ENCODE measurements at places on chromosomes 4 and X.

DNA sequence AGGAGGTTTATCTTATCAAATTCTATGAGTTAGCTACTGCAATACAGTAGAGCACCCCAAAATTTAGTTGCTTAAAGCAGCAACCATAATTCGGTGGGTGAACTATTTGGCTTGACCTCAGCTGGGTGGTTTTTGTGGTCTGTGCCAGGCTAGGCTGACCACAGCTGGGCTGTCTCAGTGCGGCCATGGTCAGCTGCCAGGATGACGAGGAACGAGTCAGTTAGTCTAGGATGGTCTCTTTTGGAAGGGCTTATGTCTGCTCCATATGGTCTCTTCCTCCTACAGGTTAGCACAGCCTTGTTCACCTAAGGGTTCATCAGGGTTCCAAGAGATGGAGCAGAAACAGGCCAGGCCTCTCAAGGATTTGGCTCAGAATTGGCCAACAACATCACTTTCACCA lies 210.4 kb downstream of the PALLD start:
- DNase-seq, result peak; percentile 26

GRCh38 chr4:69727426-69727825 lies 33.0 kb downstream of the SULT1B1 start:
- DNase-seq, result no peak

GRCh38 chr4:48960988-48961635 lies 25.0 kb upstream of the CWH43 start:
- DNase-seq, result no peak

DNA sequence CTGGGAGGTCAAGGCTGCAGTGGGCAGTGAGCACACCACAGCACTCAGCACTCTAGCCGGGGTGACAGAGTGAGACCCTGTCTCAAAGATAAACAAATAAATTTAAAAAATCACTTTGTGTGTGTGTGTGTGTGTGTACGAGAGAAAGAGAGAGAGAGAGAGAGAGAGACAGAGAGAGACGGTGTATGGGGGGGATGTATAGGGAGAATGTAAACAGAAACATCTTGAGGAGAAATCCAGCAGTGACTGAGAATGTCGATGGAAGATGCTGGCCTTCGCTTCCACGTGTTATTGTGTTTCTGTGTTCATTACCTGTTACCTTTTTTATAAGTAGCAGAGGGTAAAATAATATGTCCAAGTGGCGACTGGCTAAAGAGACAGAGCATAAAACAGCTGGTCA lies 23.6 kb upstream of the RBPJ start:
- no peak for DNase-seq

DNA sequence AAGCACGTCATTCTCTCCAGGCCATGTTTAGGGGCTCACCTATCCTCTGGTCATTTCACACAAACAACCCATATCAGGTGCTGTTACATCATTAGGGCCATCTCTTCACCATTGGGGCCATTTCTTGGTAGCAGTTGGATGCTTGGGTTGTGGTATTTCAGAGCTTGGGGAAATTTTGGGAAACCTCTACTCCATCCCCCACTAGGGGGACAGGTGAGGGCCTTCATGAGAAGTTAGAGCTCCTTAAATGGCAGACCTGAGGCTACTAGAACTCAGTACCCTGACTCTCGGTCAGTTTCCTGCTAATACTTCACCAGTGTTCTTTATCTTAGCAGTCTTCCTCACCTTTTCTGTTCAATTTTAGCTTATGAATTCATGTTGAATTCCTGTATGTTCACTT lies 50.2 kb downstream of the ZNF827 start:
- DNase-seq, result no peak

GRCh38 chrX:3124031-3124430 lies 82.8 kb downstream of the ARSF start:
- DNase-seq, result peak; percentile 37

DNA sequence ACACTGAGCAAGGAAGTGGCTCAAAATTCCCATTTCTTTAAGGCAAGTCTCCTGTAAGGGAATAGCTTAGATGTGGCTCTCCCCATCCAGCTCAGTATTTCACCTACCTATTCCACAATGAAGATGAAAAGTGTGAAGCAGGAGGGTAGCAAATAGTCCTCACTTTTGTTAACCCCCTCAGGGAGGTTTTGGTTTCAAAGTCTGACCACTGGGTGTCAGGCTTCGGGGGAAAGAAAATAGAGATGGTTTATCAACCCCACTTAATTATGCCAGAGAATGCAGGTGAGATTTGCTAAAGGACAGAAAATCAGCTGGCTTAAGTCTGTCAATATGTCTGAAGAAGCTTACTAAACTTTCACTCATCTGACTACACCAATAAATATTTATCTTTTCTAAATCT lies 69.5 kb downstream of the DHX15 start:
- no peak for DNase-seq

- DNase-seq, result peak; percentile 48
Measured at GRCh38 chrX:72123471-72124185, 8.1 kb downstream of the RTL5 start.

DNA sequence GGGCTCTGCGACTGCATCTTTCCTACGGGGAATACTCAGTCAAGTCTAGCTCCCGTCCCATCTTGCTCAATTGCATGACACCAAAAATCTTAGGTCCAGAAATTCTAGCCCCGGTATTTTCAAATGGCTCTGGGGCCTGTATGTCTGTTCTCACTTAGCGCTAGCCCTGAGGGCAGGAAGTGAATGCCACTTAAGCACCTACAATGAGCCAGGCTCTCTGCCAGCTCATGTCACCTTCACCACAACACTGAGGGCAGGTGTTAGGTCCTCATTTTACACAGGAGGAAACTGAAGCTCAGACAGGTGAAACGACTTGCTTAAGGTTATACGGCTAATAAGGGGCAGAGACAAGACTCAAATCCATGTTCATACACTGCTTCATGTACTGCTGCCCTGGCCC lies 282.8 kb downstream of the PPP1R2C start:
- no peak for DNase-seq

GRCh38 chrX:71622576-71623450 lies 4.5 kb upstream of the CXCR3 start:
- DNase-seq, result peak; percentile 68

DNA sequence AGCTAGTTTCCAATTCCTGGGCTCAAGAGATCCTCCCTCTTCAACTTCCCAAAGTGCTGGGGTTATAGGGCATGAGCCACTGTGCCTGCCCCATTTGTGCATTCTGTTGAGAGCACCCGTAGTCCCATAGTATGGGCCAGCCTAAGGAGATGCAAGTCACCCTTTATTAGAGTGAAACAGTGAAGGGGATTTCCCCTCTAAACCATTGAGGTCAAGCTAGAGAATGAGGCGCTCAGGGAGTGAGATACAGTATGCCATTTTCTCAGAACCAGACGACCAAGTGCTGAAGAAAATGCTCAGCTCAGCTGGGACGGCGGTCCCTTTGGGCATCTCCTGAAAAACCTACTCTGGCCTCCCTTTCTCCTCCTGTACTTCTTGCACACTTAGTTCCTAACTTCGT lies 18.7 kb downstream of the RNF4 start:
- DNase-seq, result no peak

GRCh38 chr4:78764498-78764961 lies 11.6 kb upstream of the BMP2K start:
- DNase-seq, result peak; percentile 36

- DNase-seq, result peak; percentile 37
Measured at GRCh38 chrX:46953597-46953996, 41.4 kb downstream of the JADE3 start.

GRCh38 chrX:68204521-68205038 lies 228.7 kb downstream of the OPHN1 start:
- no peak for DNase-seq

DNA sequence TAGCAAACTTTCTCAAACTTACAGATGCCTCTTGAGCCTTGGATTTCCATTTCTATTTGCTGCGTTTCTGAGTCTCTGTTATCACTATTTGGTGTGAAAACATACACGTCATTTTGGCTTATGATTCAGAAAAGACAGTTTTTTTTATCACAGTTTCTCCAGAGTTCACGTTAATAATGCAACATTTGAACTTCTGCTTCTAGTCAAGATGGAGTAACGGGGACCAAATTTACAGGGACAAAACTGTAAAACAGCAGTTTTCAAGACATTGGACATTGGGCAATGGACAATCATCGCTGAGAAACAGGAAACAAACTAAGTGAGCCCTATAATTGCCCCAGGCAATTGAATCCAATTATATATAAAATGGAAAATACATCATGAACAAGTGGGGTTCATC lies 36.2 kb upstream of the TASL start:
- DNase-seq, result no peak

- DNase-seq, result no peak
Measured at GRCh38 chrX:7149411-7149810, 1.5 kb upstream of the PUDP start.
